ENCODE measurements at places on chromosomes 6 and 20. TPM values are rescaled to one million over a fixed set of nuclear protein-coding genes. Genes with fewer than 3 reads are reported as not detected.

DNA sequence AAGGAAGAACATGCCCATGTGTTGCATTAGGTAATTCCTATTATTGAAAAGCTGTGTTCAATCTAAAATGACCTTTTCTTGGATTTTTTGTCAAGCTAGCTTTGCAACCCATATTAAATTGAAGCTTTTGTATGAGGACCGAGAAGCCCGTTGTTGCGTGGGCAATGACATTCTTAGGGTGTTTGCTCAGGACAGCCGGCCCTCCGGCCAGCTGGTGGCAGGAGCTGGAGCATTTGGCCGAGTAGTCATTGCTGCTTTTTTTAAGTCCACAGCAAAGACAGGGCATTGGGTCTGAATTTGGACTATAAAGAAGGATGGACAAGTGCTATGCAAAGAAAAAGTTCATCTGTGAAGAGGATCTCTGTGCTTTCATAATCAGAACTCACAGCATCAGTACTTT, 365.8 kb downstream of the SAMD5 start:
- no peak for DNase-seq

DNA sequence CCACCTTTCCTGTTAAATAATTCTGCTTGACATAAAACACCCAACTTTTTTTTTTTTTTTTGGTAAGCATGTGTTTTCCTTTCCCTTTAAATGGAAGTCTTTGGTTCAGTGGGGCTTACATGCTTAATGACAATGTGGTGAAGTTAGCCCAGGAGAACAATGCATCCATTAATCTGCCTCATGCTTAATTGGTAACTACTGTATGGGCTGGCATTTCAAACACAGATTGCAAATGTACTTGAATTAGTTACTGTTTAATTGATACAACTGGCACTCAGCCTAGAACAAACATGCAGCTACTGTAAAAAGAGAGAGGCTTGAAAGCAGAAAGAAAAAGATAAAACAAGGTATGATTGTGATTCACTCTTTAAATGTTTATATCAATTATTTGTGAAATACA, 483.6 kb upstream of the NOX3 start:
- no peak for DNase-seq

Gene AGER
- 20.4 TPM for total RNA-seq

Gene SEL1L2
- not detected for total RNA-seq

DNA sequence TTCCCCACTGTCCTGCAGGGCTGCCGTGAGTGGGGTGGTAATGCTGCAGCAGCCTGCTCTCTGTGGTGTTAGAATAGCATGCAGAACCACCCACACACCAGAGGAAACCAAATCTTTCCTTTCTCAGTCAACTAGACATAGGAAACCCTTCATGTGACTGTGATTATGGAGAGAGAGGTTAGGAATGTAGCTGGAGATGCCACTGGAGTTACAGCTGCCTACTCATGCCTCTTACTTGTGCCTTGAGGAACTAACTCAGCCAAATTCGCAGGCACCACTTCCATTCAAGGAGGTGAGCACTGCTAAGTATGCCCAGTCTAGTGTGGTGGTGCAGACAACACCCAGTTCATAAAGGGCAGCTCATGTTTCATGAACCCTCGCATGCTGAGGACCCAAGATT, 27.4 kb downstream of the MUC22 start:
- DNase-seq = no peak

GRCh38 chr20:41559658-41560057, 58.5 kb downstream of the CHD6 start:
- DNase-seq = no peak

Gene HCK
- total RNA-seq = not detected

DNA sequence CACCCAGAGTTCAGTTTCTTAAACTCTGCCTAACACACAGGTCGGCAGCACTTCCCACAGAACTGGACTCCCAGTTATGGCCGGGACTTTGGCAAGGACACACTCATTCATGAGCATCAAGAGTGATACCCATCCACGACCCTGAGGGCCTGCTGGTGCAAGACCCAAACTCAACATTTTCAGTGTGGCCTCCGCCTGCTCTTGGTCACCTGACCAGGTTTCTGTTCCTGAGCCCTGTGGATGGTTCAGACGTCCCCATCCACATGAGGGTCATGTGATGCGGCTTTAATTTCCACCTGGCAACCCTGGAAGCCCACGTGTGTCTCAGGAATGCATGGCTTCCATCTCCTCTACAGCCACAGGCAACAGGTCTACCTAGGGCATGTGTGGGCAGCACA, 245.3 kb downstream of the DLL1 start:
- no peak for DNase-seq

Gene ESR1
- total RNA-seq = 1.5 TPM

Gene CRISP2
- total RNA-seq = not detected
